ENCODE measurements at places on chromosomes 2 and 18.
A peak's percentile ranks its signal among the peaks of the same experiment; 100 is the strongest.

DNA sequence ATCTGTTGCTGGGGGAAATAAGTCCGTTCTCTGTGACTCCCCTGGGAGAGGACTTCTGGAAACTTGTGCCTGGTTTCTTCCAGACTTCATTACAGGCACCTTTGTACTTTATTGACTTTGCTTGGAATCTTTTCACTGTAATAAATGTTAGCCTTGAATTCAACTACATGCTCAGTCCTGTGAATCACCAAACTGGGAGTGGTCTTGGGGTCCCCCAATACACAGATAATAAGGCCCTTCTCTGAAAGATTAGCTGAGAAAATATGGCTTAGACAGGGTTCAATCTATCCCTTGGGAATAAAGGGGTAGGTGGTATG lies 48.7 kb upstream of the KIDINS220 start:
- DNase-seq: no peak

GRCh38 chr18:463403-463802 lies 37.1 kb downstream of the COLEC12 start:
- no peak for DNase-seq

- DNase-seq: no peak
These were observed 350.6 kb downstream of the RND3 start for GRCh38 chr2:150136893-150137292.

DNA sequence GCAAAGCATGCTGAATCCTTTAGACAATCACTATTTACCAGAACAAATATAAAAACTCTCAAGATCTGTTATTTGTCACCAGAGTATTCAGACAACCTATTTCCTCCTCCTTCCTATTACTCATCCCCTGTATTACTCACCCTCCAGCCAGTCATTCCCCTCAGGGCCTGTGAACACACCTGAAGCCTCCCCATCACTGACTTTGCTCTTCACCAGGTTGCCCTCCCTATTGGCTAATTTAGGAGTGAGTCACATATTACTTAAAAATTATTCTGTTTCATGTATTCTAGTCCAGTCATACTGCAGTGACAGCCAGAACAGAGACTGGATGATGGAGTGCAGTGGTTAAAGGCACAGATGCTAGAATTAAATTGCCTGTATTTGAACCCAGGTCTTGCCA lies 3.7 kb upstream of the ATG16L1 start:
- peak; percentile 89 for DNase-seq

DNA sequence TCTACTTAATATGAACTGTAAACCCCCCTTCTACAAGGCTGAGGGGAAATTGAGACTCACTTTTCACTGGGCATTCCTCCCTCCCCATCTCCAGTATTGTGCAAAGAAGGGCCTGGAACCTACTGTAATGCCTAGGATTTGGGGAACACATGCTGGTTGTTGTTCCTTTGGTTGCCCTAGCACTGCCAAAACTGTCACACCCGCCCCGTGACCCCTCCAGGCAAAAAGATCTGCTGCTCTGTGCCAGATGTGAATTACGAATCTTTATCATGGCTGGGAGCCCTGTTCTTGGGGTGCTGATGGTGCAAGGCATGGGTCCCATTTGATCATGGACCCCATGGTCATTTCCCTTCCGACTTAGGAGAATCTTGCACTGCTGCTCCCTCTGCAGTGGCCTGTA lies 95.4 kb downstream of the CABLES1 start:
- no peak for DNase-seq

GRCh38 chr2:134070281-134070741 lies 183.6 kb upstream of the MGAT5 start:
- DNase-seq: no peak

DNA sequence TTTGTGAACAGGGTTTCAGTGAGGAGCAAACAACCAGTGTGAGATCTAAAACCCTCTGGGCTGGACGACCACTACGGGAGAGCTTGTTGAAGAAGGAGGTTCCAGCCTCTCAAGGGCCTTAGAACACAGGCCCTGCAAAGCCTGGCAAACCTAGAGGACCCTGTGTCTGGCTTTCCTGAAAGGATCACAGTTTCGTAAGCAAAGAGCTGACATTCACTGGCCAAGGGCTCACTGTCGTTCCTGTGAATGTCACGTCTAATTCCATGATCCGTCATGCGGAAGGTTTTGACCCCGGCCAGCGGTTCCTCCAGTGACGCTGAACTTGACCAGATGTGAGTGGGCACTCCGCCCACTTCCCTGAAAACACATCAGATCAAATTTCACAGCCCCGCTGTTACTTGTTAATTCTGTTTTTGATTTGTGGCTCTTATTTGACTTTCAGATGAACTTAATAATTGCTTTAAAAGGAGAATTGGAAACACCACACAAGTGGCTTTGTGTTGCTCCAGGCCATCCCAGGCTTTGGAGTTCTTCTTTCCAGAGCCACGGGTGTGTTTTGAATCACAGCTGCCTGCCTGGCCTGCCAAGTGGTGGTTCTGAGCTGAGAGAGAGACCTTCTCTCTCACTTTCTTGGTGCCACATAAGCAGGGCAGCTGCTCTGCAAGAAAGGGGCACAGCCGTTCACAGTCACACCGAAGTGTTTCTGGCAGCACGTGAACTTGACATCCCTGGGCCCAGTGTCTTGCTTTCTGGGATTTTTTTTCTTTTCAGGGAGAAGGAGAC lies 308.4 kb downstream of the NDUFA10 start:
- no peak for DNase-seq

DNA sequence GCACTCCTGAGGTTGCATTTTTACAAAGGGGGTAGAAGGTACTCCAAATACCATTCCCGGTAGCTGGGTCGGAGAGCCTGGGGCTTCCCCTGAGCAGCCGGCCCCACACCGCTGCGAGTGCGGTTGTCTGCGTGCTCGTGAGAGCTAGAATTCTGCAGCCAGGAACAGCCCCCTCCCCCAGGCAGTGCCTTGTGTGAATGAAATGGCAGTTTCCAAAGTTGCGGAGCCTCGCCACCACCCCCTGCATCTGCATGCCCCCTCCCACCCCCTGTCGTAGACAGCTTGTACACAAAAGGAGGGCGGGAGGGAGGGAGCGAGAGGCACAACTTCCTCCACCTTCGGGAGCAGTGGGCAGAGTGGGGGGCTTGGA lies 1.1 kb downstream of the MYCN start:
- DNase-seq: no peak

- no peak for DNase-seq
These were observed 136.2 kb downstream of the WDR7 start for GRCh38 chr18:56787390-56787789.

GRCh38 chr2:8630676-8631464 lies 51.0 kb upstream of the ID2 start:
- no peak for DNase-seq

DNA sequence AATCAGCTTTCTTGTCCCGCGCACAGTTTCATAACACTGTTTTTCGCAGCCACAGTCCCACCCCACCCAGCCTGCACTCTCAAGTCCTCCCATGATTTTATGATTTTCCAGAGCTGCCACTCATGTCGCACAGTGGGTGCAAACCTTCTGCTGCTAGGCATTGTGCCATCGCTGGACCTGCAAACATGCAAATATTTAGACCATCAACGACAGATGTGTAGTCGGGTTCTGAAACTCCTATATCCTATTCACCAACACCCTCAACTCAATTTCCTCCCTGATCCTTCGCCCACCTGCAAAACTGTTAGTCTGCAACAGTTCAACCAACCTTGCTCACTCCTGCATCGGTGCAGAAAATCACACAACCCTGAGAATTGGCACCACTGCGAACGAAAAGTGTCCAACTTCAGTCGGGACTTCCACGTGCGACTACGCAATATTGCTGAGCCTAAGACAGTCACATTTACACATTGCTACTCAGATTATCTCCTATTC lies 871 bp upstream of the ALS2 start:
- no peak for DNase-seq

GRCh38 chr2:104545055-104545454 lies 308.9 kb upstream of the POU3F3 start:
- no peak for DNase-seq

DNA sequence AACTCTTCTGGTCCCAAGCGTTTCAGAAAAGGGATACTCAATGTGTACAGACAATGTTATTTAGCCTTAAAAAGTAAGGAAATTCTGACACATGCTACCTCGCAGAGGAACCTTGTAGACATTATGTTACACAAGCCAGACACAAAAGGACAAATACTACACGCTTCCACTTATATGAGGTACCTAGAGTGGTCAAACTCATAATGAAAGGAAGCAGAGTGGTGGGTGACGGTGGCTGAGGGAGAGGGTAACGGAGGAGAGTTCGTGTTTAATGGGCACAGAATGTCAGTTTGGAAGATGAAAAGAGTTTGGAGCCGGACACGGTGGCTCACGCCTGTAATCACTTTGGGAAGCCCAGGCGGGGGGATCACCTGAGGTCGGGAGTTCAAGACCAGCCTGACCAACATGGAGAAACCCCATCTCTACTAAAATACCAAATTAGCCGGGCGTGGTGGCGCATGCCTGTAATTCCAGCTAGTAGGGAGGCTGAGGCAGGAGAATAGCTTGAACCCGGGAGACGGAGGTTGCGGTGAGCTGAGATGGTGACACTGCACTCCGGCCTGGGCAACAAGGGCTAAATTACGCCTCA lies 1.4 kb downstream of the MCM6 start:
- no peak for DNase-seq

DNA sequence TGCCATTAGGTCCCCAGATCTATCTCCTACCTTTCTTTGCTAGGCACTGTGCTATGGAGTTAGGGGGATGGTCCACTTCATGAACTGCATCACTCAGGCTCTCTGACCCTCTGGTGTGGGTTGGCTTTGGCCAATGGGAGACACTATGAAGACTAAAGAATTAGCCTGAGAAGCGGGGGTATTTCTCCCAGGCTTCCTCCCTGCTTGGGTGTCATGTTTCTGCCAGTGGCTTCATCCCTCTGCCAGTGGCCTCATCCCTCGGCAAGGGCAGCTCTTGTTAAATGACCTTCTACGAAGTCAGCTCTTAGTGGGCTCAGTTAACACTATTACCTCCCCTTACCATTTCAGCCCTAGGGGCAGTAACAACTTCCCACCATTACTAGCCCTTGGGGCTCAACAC lies 41.9 kb upstream of the EPB41L3 start:
- DNase-seq: no peak

GRCh38 chr2:138637061-138637460 lies 135.5 kb downstream of the SPOPL start:
- no peak for DNase-seq

- DNase-seq: no peak
These were observed 21.7 kb downstream of the CLASP1 start for GRCh38 chr2:121627525-121628050.

DNA sequence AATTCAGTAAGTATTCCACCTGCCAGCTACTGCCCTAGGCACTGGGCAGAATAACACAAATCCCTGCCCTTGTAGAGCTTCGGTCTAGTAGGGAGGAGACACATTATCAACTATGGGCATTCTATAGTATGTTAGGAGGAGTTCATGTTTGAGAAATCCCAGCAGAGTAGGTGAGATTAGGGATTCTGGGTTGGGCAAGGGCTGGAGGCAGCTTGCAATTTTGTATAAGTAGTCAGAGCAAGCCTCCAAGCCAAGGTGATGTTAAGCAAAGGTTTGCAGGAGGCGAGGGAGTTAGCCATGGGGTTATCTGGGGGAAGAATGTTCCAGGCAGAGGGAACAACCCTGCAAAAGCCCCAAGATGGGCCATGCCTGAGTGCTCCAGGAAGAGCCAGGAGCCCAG lies 187.9 kb upstream of the HS6ST1 start:
- no peak for DNase-seq

- DNase-seq: no peak
These were observed 138.8 kb upstream of the DNMT3A start for GRCh38 chr2:25480561-25480960.

DNA sequence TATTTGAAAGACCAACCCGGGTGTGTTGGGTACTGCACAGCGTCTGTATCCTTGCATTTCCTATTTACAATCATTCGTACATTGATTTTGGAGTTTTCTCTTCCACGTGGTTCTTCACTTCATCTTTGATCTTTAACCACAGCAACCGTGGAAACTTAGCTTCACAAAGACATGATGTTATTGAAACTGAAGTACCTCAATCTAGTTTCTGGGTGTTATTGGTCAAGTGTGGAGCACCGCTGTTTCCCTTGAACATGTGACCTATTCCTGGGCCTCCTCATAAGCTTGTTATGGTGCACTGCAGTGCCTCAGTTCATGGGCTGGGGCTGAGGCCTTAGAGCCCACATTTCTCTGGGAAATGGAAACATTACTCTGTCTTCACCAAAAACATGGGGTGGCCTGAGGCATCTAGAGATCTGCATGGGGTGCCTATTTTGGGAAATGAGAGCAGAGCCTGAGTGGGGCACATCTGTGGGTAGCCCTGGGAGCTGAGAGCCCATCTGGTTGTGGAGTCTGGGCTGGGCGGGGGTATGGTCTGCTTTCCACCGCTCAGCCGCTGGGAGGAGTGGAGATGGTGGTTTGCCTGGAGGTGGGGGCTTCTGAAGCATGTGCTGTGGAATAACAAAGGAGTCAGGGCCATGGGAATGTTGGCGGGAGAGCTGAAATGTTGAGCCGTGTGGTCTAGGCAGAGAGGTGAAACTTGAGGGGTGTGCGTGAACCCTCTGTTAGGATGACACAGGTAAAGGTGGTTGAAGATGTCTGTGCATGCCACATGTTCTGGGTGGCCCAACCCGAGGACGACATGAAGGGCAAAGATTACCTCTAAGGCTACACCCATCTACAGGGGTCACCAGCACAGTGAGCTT lies 37.4 kb downstream of the ZNF236 start:
- DNase-seq: no peak

DNA sequence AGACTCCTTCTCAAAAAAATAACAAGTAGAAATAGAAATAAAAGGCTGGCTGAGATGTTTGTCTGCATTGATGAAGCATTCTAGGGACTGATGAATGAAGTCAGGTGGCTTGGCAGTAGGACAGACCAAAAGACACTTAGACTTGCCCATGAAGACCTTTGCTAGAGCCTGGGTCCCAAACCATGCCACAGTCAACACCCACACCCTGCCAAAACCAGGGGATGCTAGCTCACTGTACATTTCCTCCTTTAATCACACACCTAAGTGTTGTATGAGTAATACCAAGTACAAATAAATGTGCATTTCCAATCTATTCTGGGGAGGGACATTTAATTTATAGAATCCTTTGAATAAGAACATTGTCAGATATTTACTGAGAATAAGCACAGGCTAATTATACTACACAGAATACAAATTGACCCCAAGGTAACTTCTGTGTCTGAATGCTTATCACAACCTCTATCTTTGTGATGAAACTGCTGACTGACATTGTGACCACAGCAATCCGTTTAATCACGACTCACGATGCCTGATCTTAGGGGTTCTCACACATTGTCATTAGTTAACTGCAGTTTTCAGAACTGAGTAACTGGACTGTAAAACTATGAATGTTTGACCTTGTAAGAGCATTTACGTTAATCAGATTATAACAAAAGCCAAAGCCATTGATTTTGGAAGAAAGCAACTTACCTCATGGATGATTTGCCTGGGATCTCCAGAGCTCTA lies 10.5 kb upstream of the NOL10 start:
- no peak for DNase-seq

DNA sequence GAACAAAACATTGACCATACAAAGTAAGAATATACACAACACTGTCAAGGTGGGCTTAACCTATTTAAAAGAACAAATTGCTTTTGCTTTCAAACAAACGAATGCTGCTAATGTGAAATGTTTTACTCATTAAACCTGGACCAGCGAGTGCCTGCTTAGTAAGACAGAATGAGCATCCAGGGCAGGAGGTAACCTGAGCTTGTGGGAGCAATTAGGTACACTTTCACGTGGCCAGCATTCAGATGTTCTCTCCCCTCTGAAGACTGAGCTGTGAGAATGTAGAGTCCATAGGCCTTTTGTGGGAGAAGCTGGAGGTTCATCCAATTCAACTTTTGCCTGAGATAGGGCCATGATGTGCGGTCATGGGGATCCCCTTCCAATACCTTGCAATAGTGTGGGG lies 266.5 kb downstream of the TSN start:
- DNase-seq: no peak

- DNase-seq: peak; percentile 61
These were observed 20.5 kb downstream of the APLF start for GRCh38 chr2:68487773-68488355.

Data from RKO (cell line).